ENCODE measurements at places on chromosomes 1 and 21.
A peak's percentile ranks its signal among the peaks of the same experiment; 100 is the strongest.

- DNase-seq = no peak
Observed at GRCh38 chr1:42639116-42639515, 19.1 kb upstream of the PPIH start.

DNA sequence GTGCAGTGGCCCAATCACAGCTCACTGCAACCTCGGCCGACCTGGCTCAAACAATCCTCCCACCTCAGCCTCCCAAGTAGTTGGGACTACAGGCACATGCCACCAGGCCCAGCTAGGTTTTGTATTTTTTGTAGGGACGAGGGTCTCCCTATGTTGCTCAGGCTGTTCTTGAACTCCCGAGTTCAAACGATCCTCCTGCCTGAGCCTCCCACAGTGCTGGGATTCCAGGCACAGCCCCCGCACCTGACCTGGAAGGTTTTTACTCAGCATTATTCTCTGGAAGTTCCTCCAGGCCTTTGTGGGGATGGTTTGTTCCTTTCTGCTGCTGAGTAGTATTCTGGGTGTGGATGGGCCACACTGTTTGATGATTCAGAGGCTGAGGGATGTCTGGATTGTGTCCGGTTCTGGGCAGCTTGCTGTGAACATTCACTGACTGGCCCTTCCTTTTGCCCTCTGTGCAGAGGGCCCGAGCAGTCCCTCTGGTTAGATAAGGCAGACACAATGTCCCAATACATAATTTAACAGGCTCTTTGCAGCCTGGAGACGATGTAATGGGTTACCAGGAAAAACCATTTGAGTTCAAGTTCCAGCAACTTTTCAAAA lies 6.0 kb upstream of the TRAPPC10 start:
- DNase-seq = peak; percentile 33

- DNase-seq = no peak
Observed at GRCh38 chr1:78779831-78780230, 130.2 kb downstream of the IFI44 start.

- DNase-seq = no peak
Observed at GRCh38 chr1:164953815-164954214, 394.8 kb downstream of the PBX1 start.

DNA sequence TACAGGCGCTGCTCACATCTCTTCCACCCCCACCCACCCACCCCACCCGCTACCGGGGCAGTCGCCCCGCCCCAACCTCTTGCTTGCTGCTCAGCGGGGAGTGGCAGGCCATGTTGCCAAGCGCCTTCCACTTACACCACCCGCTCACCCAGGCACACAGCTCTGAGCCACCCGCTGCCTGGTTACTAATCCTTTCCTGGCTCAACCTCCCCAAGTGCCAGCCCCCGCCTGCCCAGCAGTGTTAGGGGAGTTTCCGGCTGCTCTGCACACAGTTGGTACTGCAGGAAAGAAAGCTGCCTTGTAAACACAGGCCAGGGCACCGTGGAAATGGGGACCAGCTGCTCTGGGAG lies 56.2 kb downstream of the LACTBL1 start:
- no peak for DNase-seq

All from RKO (cell line).